ENCODE measurements at places on chromosomes 7 and 10.

DNA sequence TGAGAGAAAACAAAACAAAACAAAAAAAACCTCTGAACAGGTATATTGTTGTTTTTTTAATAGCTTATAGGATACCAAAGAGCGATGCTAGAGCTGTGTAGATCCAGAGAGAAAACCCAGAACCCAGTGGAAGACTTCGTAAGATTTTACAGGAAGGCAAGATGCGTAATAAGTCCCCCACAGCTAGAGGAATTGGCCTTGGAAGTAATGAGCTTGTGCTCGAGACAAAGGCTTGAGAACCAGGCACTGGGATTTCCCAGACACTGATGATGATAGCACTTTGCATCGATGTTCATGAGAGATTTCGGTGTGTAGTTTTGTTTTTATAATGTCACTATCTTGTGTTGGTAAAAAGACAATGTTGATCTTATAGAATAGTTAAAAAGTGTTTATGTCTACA lies 821.5 kb upstream of the IGFBP3 start:
- DNase-seq: no peak

GRCh38 chr10:114933588-114933987 lies 4.4 kb upstream of the TRUB1 start:
- DNase-seq: no peak

GRCh38 chr10:44879531-44879899 lies 31.6 kb upstream of the TMEM72 start:
- no peak for DNase-seq

GRCh38 chr7:11648980-11649379 lies 183.0 kb downstream of the THSD7A start:
- no peak for DNase-seq

- no peak for DNase-seq
Observed at GRCh38 chr7:35992436-35992835, 160.6 kb upstream of the EEPD1 start.

DNA sequence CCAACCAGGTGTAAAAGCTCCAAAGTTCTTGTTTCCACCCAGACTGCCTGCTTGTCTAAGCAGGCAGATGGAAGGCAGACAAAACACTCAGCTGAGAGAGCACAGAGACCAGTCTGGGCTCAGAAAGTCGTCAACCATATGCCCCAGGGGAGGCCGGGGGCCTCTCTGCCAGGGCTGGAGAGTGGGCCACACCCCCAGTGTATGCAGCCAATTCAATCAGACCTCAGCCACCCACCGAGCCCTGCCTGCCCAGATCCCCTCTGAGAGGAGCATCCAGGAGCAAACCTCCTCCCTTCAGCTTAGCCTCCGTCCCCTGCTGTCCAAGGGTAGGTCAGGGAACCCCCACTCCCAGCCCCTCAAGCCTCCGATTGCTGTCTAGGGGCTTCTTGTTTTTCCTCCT lies 196.3 kb downstream of the LSM5 start:
- DNase-seq: no peak

DNA sequence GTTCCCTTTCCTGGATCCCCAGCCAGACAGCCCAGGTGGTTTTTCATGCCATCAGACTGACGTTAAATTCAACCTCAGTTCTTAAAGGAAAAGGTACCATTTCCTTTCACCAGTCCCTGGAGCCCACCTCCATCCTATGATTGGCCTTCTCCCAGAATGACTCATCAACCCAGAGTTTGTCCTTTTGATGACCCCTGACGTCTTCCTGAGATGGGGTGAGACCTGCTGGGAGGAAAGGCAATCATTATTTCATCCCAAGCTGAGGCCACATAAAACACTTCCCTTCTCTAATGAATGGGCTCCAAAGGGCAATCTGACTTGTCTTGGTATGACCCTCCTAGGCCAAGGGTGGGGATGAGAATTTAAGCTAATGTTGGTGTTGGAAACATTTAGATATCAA lies 750.7 kb downstream of the SUGCT start:
- no peak for DNase-seq

DNA sequence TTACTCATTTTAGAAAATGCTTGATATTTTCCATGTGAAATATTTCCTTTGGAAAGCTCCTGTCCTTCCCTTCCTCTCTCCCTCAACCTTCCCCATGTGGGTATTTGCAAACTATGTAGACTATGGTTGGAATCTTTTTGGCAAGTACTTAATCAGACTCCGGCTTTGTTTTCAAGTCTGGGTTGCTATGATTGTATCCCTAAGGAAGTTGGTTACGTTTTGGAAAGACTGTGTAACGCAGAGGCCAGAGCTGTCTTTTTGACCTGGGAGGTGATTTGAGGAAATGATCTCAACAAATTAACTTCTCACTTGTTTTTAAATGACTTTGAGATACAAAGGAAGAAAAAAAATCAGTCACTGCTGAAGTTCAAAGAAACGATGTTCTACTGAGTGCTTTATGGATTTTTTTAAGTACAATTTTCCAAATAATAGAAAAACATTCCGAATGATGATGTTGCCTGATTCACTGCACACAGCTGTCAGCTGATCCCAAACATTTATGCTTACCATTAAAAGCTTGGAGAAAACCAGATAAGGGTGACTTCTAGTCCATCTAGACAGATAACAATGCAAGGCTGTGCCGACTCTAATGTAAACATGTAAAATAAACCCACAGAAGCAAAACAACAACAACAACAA lies 145.5 kb upstream of the CELF2 start:
- no peak for DNase-seq
